ENCODE measurements at places on chromosomes 2 and 18.

- DNase-seq: no peak
Measured at GRCh38 chr2:101265893-101266499, 13.3 kb downstream of the CNOT11 start.

DNA sequence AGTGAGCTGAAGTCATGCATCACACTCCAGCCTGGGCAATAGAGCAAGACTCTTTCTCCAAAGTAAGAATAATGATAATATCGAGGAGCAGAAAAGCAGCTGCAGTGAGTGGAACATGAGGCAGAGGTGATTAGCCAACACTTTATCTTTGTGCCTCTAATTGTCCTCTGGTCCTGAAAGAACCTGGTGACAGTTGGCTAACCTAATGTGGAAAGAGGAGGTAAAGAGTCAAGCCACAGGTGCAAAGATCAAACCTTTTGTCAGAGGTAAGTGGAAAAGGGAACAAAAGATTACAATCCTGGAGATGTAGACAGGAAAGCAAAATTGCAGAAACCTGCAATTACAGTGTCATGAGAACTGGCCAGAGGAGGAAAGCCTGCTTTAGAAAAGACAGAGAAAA, 53.5 kb upstream of the LCLAT1 start:
- no peak for DNase-seq

GRCh38 chr2:10497797-10498251, 49.7 kb upstream of the ODC1 start:
- DNase-seq: peak; percentile 20

- no peak for DNase-seq
Measured at GRCh38 chr2:1601067-1601412, 143.3 kb downstream of the PXDN start.

GRCh38 chr2:186399082-186399644, 86.9 kb upstream of the ZC3H15 start:
- DNase-seq: no peak

DNA sequence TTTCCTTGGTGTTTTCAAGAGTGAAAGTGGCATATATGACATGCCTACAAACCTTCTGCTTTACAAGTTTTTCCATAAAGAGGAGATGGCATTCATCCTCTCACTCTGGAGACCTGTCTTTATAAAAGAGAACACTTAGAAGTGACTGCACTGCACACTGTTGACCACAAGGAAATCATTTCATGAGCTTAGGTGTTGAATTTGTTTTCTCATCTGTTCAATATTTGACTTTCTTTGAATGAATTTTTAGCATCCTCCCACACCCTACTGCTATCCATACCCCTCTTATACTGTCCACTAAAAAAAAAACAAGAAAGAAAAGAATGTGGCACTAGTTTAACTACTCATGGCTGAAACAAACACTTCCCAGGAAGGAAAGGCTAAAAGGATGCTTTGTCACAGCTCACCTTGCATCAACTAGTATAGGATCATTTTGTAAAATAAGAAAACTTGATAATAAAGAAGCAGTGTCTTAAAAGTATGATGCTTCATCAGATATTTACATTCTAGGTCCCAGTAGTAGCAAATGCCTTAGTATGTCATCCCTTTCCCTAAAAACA, 83.0 kb downstream of the ACVR1 start:
- no peak for DNase-seq

DNA sequence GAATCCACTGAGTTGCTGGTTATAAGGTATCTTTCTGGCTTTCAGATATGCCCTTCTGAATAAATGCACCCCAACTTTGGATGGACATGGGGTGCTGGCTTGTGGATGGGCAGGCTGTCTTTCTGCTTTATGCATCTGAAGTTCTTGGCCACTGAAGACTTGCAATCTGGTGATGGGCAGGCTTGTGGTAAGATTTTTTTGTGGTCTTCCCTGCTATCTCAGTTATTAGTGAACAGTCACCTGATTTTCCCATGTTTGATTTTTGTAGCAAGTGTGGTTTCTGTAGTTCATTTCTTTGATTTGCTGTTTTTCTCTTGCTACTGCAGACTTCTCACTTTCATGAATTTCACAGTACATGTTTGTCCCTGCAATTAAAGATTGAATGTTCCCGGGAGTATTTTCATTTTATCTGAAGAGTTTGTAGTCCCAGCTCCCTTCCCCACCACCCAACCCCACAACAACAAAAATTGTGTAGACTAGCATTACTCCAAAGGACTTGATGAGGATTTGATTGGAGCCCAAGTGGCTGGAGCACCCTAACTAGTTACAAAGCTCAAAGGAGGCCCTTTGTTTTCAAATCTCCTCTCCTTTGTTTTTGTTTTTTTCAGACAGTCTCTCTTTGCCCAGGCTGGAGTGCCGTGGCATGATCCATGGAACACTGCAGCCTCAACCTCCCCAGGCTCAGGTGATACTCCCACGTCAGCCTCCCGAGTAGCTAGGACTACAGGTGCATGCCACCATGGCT, 63.6 kb upstream of the MGAT5 start:
- no peak for DNase-seq

- no peak for DNase-seq
Measured at GRCh38 chr18:59318460-59319050, at the start of gene CPLX4. Gene CPLX4 (minus strand): TSS chr18:59318649. CDS start chr18:59318462, 187 bp downstream.

DNA sequence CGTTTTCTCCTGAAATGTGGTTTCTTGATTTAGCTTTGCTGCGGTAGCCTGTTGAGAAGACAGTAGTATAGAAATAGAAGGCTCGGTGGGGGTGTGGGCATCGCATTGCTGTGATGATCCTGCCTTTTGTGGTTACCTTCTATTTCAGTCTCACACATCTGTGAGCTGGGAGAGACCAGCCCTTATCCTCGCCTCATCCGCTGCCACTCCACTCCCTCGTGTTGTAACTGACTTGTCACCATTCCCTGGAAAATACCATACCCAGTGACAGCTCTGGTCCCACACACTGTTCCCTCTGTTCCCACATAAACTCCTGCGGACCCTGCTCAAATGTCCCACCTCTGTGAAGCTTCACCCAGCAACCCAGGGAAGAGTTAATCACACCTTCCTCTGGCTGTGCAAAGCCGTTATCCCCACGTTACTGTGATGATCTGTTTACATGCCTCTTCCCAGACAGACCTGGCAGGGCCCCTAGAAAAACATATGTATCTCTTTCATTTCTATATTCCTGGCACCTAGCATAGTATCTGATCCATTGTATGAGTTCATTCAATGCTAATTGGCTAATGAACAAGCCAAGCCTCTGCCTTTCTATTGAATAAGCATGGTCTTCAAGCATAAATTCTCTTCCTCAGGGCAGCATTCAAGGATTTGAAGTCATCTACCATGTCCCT, 114.6 kb downstream of the MAPK4 start:
- DNase-seq: no peak

DNA sequence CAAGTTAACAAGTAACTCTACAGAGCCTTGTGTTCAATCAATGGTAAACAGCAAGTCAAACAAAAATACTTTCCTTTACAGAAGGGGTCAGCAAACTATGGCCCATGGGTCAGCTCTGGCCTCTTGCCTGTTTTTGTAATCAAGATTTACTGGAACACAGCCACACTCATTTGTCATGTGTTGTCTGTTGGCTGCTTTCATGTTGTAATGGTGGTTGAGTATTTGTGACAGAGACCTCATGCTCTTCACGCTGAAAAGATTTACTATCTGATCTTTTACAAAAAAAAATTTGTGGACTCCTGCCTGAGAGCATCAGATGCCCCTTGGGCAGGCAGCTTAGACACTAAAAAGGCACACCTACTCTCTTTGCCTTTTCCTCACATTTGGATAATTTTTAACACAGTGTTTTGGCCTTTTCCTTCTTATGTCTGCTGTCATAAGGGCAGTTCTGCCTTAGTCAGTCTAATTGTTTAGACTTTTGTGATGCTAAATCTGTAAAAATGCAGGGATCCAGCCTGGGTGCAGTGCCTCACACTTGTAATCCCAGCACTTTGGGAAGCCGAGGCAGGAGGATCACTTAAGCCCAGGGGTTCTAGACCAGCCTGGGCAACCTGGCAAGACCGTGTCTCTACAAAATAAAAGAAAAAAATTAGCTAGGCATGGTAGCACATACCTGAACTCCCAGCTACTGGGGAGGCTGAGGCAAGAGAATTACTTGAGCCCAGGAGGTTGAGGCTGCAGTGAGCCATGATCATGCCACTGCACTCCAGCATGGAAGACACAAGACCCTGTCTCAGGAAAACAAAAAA, 18.3 kb downstream of the IL1B start:
- no peak for DNase-seq

DNA sequence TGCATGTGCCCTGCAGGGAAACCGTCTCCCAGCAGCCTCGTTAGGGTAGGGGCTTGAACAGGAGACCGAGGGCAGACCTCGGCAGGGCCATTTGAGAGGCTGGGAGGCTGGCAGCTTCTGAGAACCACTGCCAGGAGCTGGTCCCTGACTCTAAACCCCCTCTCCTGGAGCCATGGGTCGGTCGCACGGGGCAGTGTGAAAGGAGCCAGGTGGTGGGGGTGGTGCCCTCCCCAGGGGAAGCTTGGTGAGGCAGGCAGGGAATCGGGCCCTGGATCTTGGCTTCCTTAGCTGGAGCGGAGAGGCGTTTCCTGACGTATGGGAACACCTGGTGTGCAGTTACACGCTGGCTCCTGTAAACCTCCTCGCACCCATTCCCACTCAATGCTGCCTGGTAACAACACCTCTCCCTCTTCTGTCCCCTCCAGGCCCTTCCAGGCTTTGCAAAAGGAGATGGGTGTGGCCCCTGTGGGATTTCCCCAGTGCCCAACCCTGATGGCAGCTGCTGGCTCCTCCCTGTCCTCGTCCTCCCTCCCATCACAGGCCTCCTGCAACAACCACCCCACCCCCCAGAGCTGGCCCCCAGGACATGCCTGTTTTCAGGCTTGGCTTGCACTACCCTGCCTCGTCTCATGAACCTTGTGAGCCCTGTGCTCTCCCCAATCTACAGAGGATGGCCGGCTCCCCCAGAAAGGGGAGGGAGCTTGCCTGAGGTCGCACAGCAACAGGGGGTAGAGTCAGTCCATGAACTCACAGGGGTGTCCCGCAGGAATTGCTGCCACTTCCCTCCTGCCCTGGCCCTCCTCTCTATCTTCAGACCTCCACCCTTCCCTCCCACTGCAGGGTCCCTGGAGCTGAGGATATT, 24.4 kb downstream of the ADRA2B start:
- no peak for DNase-seq

- DNase-seq: no peak
Measured at GRCh38 chr2:41694536-41695049, 353.2 kb upstream of the PKDCC start.

DNA sequence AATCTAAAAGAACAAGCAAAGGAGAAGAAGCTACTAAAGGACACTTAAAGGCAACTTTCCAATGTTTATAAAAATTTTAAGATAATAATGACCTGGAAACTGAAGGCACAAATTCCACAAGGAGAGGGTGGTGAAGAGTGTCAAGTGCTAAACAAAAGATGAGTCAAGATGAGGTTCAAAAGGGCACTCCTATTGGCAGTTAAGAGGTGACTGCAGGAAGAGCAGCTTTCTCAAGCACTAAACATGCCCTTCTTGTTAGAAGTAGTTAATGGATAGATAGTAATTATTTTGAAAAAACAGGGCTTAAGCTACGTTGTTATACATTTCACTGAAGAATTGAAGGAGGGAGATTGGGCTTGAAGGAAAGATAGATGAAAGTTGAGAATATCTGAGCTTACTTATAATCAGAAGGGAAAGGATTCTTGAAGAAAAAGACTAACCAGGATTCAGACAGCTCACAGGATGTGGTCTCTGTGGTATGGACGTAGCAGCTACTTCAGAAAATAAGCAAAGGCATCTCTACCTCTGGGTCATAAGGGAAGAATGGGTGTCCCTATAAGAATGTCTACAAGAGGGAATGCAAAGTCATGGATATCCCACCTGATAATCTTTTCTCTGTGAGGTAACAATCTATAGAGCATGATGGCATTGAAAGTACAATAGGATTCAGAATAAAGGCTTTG, 454.7 kb upstream of the SLC39A10 start:
- no peak for DNase-seq

DNA sequence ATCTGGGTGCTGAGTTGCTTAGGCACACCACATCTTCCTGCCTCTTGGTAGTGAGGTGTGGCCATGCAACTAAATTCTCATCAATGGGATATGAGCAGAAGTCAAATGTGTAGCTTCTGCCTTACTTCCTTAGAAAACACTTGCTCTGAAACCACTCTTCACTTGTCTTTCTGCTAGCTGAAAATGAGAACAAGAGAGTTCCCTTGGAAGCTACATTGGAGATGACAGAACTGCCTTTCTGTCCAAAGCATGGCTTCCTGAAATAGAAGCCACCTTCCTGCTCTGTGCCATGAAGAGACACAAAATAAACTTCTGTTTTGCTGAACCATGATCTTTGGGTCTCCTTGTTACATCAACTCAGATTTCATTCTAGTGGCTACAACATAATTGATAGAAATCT, 659.9 kb downstream of the IRS1 start:
- no peak for DNase-seq

DNA sequence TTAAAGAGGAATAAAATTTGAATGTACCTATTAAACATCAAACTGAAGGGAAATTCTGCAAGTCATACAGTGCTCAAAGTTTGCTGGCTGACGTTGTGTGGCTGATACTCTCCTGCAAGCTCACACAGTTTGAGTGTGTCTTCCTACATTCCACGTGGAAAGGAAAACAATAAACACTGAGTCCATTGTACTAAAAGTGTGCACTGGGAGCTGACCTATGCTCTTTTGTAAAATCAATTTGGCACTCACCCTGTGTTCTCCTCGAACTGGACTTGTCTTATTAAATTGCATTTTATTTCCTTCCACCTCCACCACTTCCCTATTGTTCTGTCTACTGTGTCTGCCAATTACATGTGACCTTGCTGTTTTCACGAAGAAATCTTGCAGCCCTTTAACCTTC, 458.0 kb downstream of the CPS1 start:
- DNase-seq: no peak

GRCh38 chr18:11751341-11752115, 62.5 kb downstream of the GNAL start:
- no peak for DNase-seq

GRCh38 chr2:236674238-236674637, 104.6 kb downstream of the ACKR3 start:
- no peak for DNase-seq

DNA sequence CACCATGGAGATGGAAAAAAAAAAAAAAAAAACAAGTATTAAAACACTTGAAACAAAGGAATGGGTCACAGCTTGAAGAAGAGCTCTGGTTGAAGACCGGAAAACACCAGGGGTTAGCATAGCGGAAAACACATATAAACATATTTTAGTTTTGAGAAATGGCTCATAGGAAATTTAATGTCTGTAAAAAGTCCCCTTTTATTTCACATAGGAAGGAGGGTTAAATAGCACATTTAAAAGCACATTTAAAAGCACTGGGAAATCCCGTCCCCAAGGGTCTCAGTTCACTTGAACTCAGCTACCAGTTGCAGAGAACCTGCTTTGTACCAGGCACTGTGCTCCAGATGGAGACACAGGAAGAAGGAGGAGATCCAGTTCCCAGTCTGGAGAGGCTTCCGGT, 65.5 kb downstream of the KCNE4 start:
- no peak for DNase-seq

DNA sequence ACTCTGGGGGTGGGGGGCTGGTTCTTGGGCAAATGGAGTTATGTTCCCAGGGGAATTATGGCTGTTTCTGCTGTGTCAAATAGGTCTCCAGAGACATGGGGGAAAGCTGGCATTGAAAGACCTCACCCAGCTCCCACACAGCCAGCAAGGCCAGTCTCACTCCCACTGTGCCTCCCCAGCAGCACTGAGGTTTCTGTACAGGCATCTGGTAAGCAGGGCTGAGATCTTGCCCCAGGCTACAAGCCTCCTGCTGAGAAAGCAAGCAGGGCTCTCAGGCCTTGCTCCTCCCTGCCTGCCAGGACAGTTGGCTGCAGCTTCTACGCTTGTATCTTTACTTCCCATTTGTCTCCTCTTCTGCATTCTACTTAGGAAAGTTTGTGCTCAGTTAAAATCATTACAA, 50.5 kb upstream of the FHOD3 start:
- no peak for DNase-seq

All from stimulated activated CD8-positive, alpha-beta memory T cell treated with anti-CD3 and anti-CD28 coated beads, Interleukin-2, amount 100 ng/mL, for 1 hour (primary cell).